ENCODE measurements at places on chromosomes 3 and 15. TPM values are rescaled to one million over a fixed set of nuclear protein-coding genes. Genes with fewer than 3 reads are reported as not detected.

SETMAR gene
- 41.5 TPM for total RNA-seq

GRCh38 chr15:45799508-45799907 lies 164.7 kb downstream of the SQOR start:
- DNase-seq: no peak

GRCh38 chr3:163218336-163218735 lies 1721.7 kb downstream of the OTOL1 start:
- no peak for DNase-seq

DNA sequence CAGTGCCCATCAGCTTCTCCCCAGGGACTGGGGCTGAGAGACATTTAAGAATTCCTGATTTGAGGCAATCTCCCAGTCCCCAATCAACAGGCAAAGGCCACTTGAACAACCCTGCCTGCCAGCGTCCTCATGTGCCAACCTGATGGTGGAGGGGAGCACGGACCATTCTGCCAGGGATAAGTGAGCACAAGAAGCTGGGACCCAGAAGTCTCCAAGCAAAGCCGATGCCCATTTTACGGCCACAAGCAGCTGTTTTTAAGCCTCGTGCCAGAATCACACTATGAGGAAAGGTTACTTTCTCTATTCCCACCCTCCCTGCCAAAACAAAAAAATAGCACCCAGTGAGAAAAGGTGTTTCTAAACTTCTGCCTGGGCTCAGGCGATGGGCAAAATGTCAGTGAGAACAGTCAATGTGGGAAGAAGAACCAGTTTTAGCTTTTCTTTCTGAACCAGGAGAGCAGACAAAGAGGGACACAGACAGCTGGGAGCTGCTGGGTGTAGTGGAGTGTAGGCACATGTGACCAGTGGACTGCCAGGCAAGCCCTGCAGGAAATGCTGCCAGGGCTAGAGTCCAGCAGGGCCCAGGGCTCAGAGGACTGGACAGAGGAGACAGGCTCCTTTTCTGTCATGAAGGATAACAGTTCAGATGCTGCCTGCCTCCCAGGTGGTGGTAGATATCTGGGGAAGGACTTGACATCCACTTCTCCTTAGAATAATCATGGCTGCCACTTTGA lies 57.7 kb downstream of the ATP2B2 start:
- DNase-seq: no peak

DNA sequence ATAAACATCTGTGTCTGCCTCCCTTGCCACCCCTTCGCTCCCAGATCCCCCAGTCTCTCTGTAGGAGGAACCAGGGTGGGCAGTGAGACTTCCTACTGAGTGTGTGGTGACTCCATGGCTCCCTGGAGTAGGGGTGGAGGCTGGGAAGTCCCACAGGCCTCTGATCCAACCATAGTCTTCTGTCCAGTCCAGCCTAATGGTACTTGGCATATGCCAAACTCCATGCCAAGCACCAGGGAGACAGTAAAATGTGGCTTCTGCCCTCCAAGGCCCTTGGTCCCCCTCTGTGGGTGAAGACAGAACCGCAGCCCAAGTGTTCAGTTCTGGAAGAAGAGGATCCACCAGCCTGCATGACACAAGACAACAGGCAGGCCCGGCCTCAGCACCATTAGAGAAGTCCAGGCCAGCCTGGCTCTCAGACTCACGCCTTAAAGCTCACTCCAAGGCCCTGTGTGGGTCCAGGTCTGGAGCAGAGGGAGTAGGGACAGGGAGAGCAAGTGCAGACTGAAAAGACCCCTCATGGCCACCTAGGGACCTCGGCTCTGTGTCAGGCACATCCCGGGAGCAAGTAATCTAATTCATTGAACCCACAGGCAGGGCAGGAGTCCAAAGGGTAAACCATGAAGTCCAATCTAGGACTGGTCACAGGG lies 112.7 kb downstream of the ETFA start:
- DNase-seq: no peak

DNA sequence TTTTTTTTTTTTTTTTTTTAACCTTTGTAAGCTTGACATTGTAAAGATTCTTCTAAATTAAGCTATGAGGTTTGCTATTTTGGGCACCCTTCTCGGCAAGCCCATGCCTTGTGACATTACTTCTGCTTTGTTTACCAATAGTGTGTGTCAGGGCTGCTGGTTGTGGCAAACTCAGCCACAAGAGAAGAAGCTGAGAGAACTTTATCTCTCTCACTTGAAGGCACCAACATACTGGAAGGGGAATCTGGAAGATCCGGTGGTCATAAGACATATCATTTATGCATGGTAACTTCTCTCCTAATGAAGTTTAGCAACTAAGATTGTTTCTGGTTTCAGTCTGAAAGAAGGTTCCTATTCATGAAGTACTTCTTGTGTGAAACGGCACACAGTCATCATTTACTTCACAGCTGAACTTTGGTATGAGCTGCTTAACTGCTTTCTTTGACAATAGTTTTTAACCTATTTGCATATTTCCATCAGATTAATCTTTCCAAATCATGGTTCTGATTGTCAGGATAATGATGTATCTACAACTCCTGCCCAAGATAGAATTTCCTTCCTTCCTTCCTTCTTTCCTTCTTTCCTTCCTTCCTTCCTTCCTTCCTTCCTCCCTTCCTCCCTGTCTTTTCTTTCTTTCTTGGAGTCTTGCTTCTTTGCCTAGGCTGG lies 189.3 kb downstream of the NFKBIZ start:
- no peak for DNase-seq

- no peak for DNase-seq
Measured at GRCh38 chr15:21261965-21262850, 178.1 kb downstream of the POTEB3 start.

DNA sequence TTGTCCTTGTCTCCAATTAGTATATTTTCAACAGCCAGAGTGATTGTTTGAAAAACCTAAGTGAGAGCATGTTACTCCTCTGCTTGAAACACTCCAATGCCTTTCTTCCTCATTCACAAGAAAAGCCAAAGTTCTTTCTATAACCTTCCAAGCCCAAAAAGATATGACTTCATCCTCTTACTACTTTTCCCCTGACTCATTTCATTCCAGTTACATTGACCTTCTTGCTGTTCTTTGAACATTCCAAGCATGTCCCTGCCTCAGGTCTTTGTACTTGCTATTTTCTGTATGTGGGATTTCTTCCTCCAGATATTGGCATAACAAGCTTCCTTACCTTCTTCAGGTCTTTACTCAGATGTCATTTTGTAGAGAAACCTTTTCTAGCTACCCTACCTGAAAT lies 28.3 kb downstream of the EHHADH start:
- DNase-seq: no peak

- no peak for DNase-seq
Measured at GRCh38 chr3:48459773-48460516, 13.4 kb downstream of the ATRIP start.

DNA sequence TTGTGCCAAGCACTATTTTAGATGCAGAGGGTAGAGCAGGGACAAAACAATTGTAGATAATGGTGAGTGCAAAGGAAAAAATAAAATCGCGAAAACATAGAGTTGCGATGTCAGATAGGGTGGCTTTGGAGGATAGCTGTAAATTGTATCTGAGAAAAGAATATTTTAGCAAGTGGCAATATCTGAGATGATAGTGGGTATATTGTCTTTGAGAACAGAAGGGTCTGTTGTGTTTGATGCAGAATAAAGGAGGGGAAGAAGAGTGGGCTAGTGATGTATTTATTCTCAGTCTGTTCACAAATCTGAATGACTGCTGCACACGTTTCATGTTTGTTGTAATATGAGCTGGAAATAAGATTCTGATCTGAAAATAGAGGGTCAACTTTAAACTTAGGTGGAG lies 396.8 kb downstream of the CADM2 start:
- DNase-seq: no peak

GRCh38 chr3:196712514-196713413 lies 587 bp downstream of the PIGX start:
- peak; percentile 80 for DNase-seq

DNA sequence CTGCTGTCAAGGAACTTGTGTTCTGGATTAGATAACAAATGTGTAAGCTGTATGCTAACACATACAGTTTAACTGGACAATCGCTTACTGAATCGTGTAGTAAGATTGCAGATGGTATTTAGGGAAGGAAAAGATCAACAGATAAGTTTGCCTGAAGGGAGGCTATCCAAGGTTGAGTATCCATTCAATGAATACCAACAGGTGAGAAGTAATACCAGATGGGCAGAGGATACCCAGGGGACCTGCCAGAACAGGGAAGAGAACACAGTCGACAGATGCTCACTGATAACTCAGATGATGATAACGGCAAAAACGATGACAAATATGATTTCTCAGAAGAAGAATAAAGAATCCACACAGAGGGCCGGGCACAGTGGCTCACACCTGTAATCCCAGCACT lies 3.2 kb upstream of the UACA start:
- no peak for DNase-seq

- DNase-seq: peak; percentile 27
Measured at GRCh38 chr3:181454451-181455027, 257.2 kb upstream of the SOX2 start.

DNA sequence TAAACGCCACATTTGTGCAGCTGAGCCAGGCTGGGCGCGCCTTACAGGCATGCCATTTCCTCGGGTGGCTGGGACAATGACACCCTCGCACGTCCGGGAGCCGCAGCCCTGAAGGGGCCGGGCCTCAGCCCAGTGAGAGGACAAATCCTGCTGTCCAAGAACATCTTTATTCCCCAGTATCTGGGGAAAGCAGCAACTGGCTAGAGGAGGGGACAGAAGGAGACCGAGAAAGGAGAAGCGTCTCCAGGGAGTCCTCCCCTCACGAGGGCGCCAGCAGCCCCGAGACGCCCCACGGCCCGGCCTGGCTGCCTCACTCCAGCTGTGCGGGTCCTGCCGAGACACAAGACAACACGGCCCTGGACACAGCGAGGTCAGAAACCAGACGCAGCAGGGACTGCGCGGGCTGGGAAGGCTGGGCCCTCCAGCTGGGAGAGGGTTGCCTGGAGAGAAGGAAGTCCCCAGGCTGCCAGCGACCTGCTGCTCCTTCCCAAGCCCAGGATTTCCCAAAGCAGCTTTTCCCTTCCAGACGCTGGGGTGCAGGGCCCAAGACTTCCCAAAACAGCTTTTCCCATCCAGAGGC lies 130.2 kb downstream of the CHSY1 start:
- DNase-seq: no peak

- DNase-seq: peak; percentile 43
Measured at GRCh38 chr3:119329551-119329950, 35.4 kb downstream of the ARHGAP31 start.

Data from occipital lobe (tissue), 3 donors.